ENCODE measurements at places on chromosomes 3 and 15.

- DNase-seq, result no peak
These were observed 151.0 kb downstream of the OXSM start for GRCh38 chr3:25940935-25941334.

DNA sequence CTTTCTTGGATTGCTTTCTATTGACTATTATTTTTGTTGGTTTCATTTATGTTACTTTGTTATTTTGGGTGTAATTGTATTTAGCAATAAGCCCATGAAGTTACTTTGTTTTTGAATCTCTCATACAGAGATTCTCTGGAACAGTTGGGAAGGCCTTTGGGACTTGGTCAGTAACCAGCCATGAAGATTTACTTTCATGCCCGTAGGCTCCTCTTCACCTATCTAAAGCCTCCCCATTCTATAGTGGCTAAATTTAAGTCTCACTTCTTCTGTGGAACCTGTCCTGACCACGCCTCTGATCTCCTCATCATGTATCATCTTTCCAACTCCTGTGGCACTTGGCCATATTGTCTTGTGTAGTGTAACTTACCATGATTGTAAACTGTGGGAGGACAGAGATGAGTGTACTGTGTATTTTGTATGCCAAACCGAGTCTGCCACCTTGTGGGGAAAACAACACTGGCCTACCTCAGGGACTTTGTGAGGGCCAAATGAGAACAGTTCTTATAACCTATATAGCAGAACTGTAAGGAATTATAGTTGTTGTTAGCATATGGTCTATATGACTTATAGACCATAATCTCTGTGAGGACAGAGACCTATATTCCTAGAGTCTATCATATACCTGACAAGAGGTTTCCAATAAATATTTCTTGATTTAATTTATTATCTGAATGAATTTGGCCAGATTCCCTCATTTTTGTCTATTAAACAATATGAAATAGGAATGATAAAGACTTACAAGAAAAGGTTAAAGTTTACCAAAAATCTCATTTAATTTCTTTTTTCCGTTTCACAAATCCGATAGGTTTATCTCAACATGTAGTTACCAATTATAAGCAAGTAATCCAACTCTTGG lies 75.0 kb downstream of the STARD9 start:
- peak; percentile 53 for DNase-seq

GRCh38 chr3:123340336-123340735 lies 108.6 kb downstream of the ADCY5 start:
- DNase-seq, result no peak

DNA sequence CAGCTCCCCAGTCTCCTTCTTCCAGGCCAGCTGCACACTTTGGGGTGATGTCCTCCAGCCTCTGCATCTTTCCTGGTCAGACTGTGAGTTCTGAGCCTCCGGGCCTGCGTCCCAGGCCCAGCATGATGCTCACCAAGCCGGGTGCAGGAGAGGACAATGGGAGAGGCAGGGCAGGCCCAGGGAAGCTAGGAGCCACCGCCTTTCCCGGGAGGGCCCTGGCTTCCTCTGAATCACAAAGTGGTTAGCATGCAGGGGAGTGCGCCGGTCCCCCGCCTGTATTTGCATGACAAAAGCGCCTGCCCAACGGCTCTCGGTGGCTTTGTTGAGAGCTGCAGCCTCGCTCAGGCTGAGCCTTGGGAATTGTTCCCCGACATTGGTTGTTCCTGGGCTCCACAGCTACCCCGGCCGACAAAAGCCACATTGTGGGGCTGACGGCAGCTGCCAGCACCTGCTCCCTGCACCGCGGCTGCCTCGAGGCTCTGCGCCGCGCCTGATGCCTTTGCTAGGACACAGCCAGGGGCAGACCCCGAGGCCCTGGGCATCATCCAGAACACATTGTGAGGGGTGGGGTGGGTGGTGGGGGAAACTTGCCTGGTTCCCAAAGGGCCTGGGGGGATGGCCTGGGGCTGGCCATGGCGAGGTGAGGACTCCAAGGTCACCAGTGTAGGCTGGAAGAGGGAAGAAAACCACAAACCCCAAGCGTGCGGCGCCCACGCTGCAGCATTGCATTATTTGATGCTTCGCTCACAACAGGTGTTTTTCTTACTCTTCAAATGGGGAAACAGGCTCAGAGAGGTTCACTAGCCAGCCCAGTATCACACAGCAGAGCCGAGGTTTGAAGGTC lies 20.0 kb upstream of the KLF13 start:
- DNase-seq, result peak; percentile 96

DNA sequence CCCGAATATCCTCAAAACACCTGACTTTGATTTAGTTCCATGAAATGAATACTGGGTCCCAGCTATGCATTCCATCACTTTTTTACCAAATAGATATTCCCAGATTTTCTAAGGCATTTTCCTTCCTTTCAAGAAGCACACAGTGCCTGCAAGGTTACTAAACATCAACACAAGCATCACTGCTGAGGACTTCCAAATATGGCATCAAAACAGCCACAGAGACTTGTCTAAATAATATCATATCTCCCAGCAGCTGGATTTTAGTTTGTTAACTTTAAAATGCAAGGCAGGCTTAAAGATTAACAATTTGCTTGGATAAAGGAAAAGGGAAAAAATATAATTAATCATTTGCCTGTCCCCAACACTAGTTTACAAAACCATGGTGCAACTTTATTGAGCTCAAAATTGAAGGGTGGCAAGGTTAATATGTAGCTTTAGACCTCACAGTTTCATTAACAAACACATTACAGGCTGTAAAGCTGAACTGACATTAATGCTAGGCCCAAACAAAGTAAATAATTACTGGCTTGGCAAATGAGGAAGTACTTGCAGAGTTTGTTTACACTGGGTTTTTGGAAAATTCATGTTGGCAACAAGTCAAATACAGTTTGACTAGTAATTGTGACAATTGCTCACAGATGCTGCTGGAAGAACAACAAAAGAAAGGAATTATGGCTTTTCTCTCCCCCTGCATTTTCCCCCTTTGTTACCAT lies 401.7 kb upstream of the CDIN1 start:
- DNase-seq, result no peak

DNA sequence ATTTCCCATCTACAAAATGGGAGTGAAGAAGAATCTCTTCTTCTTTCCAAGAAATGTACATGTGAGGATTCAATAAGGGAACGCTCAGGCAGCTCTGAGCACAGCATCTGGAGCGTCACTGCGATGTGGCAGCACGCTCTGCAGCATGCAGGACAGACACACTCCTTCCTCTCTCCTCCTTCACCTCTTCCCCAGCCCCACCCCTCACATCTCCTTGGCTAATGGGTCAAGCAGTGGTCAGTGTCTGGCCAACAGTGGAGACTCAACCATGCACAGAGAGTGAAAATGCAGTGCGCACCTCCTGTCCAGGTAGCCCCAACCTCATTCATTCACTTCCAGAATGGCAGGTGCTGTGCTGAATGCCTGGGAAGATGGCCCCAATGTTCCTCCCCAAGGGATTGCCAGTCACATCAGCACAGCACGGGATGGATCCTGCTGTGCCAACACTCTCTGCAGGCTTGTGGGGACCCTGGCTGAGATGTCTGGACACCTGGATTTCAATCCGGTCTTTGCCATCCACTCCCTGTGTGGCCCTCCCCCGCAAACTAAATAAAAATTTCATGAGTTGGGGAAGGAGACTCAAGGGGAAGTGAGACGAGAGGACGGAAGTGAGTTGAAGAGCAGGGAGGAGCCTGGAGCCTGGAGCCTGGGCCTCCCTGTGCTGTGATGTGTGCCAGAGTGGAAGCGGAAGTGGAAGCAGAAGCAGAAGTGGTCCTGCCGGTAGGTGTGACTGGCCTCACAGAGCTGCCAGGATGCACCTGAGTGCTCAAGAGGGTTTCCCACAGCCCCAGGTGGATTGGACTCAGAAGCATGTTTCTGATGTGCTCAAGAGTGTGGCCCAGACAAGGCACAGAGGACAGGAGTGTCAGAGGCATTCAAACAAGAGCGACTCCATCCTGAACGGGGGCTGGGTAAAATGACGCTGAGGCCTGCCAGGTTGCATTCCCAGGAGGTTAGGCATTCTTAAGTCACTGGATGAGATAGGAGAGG lies 163.9 kb downstream of the SMAD6 start:
- DNase-seq, result no peak

- no peak for DNase-seq
These were observed 6.5 kb downstream of the PBRM1 start for GRCh38 chr3:52679199-52679538.

GRCh38 chr3:128084675-128085021 lies 32.4 kb downstream of the SEC61A1 start:
- no peak for DNase-seq

GRCh38 chr15:99197856-99198255 lies 51.5 kb downstream of the TTC23 start:
- DNase-seq, result no peak

- no peak for DNase-seq
These were observed 85.9 kb upstream of the NSMCE3 start for GRCh38 chr15:29355477-29355876.

GRCh38 chr15:92205255-92205739 lies 188.4 kb upstream of the ST8SIA2 start:
- peak; percentile 41 for DNase-seq

DNA sequence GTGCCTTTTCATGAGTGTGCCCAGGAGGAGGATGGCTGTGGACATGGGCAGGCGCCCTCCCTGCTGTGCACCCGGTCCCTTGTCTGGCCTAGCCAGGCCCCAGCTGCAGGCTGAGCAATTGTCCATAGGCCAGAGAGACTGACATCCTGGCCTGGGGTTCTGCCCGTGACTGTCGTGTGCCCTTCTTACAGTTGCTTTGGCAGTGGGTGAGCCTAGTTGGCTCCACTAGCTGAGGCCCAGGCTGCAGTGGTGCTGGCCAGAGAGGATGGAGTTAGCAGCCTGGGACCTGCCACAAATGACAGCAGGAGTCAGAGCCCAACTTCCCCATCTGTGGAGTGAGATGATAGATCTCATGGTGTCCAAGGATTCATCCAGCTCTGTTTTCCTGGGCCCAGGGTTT lies 9.0 kb upstream of the CHRNB4 start:
- DNase-seq, result no peak

- DNase-seq, result no peak
These were observed 41.1 kb upstream of the SKOR1 start for GRCh38 chr15:67784090-67784781.

GRCh38 chr3:184005941-184006507 lies 11.7 kb downstream of the ABCC5 start:
- peak; percentile 25 for DNase-seq

DNA sequence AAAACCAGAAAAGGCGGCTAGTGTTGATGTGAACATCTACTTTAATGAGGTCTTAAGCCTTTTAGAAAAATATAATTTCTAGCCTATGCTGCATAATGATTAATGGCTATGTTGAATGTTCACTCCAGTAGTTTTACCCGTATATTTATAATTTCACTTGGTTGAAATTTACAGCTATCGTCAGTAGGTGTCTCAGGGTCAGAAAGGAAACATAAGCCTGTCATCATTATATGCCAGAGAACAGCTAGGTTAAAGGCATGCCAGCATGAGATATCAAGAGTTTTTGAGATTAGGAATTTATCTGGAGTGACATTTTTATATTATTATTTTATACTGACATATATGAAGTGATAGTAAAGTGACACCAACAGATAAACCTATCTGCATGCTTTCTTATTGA lies 904.1 kb downstream of the OTOL1 start:
- DNase-seq, result no peak

GRCh38 chr3:72538070-72538745 lies 310.0 kb downstream of the SHQ1 start:
- no peak for DNase-seq

- no peak for DNase-seq
These were observed 594.4 kb downstream of the FOXP1 start for GRCh38 chr3:70989174-70989573.

- no peak for DNase-seq
These were observed 128.3 kb downstream of the SMAD6 start for GRCh38 chr15:66830358-66830757.

GRCh38 chr15:39180030-39180429 lies 400.8 kb upstream of the THBS1 start:
- DNase-seq, result no peak

DNA sequence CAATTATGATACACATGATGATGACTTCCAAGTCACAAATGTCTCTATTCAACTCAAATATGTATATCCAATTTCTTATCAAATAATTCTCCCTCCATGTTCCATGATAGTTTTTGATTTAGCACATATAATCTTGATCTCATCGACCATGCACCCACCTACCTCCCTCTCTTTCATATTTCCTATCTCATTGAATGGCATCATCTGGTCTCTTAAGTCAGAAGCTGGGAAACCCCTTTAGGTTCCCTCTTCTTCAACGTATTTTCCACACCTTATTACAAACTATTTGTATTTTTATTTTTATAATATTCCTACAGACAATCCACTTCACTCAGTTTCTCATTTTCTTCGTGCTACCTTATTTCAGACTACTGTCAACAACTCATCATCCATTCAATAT lies 56.9 kb upstream of the DPH6 start:
- no peak for DNase-seq

- no peak for DNase-seq
These were observed 27.9 kb upstream of the SLC30A4 start for GRCh38 chr15:45550436-45550835.

DNA sequence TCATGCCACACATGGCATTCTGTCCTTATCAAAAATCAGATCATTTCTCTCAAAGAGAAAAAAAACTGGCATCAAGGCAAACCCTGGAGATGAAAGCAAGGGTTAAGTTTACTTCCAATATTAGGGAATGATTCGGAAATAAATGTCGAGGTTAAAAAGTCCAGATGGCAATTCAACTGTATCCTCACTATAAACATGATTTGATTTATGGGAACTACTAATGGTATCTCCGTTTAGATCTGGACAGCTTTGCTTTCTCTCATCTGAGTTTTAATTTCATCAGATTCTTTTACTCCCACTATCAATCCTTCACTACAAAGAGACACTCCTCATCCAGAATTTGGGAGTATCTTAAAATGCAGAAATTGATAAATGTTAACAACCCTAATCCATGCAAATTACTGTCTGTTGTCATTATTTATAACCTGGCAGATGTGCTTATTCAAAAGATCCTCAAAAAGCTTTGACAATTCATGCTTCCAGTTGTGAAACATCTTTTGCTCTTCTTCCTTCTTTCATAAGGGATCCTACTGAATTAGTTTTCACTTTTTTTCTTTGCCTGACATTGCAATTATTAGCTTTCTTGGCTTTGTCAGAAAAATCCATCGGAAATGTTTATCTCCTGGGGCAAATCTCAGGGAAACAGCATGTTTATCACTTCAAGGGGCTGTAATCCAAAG lies 903.2 kb downstream of the MCTP2 start:
- no peak for DNase-seq

- no peak for DNase-seq
These were observed 190.0 kb downstream of the PLCH1 start for GRCh38 chr3:155554777-155555451.

- DNase-seq, result no peak
These were observed 12.6 kb upstream of the PSTPIP1 start for GRCh38 chr15:76982356-76982755.

DNA sequence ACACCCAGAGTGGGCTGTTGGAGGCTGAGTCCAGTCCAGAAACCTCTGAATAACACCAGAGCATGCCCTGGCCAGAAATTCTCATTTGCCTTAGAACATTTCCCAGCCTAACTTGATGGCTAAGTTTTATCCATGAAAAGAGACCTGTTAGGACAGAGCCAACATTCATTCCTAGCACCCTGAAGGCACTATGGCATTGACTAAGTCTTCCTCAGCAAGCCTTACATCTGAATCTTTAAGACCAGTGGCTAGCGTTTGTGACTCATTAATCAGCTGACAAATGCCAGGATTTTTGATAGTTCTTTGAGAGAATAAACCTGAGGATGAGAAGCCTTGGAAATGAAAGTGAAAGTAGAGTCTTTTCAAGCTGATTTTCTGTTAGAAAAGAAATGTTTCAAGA lies 1087.1 kb upstream of the ALCAM start:
- DNase-seq, result no peak

- DNase-seq, result no peak
These were observed 45.0 kb upstream of the TKT start for GRCh38 chr3:53300826-53301225.

Measured in WTC11 (cell line).